ENCODE measurements at places on chromosomes 16 and 17. TPM values are rescaled to one million over a fixed set of nuclear protein-coding genes. Genes with fewer than 3 reads are reported as not detected.

GRCh38 chr16:27320261-27321012, 6.7 kb downstream of the IL4R start:
- H3K4me1 ChIP-seq, result peaks cover 91% of the 10 kb centered on the region
- peaks cover 46% of the 10 kb centered on the region for H3K36me3 ChIP-seq
- H3K27ac ChIP-seq, result peak overlapping the region; percentile 96
- no peak for DNase-seq
- H3K4me3 ChIP-seq, result no peak overlapping the region
- H3K27me3 ChIP-seq, result no peaks in the 10 kb centered on the region

PIK3R5 gene
- total RNA-seq, result 20.7 TPM

DNA sequence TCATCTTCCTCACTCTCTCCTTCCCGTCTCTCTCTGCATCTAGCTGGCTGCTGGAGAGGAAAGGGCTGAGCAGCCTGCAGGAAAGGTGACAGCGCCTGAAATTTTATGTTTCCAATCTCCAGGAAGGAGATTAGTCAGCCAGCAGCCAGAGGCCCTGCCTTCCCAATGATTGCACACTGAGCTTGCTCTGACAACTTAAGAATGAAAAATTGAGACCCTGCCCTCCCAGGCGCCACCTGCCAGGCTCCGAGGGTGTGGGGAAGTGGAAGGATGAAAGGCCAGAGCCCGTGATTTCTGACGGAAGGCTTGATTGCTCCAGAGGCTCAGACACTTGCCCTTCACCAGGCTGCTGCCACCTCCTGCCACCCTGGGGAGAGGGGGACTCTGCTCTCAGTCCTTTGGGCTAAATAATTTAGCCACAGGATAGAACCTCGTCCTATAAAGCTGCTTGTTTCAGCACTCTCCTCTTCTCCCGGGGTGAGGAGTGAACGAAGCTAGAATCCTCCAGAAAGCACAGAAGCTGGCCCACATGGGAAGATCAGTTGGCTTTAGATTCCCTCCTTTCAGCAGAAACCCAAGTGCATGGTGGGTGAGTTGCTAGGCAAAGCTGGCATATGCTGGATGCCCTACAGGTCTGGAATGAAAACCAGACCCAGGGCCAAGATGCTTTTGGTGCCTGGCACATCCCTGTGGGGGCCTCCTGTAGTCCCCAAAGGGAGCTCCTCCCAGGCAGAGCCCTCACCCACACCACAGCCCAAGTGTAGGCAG, 33.5 kb downstream of the GRIN2C start:
- H3K27ac ChIP-seq, result no peak overlapping the region
- DNase-seq, result no peak
- no peaks in the 10 kb centered on the region for H3K27me3 ChIP-seq
- H3K4me1 ChIP-seq, result no peaks in the 10 kb centered on the region
- H3K4me3 ChIP-seq, result no peak overlapping the region
- H3K36me3 ChIP-seq, result peaks cover 6% of the 10 kb centered on the region

GRCh38 chr16:58393138-58393504, 850 bp downstream of the GINS3 start:
- peaks cover 11% of the 10 kb centered on the region for H3K4me1 ChIP-seq
- H3K27ac ChIP-seq, result peak overlapping the region; percentile 96
- DNase-seq, result no peak
- peak overlapping the region; percentile 95 for H3K4me3 ChIP-seq

GRCh38 chr16:78925083-78925767, 675.3 kb downstream of the MAF start:
- no peak overlapping the region for H3K27ac ChIP-seq
- H3K36me3 ChIP-seq, result peaks cover 27% of the 10 kb centered on the region
- H3K27me3 ChIP-seq, result no peaks in the 10 kb centered on the region
- no peak overlapping the region for H3K4me3 ChIP-seq
- H3K4me1 ChIP-seq, result peaks cover 27% of the 10 kb centered on the region

DNA sequence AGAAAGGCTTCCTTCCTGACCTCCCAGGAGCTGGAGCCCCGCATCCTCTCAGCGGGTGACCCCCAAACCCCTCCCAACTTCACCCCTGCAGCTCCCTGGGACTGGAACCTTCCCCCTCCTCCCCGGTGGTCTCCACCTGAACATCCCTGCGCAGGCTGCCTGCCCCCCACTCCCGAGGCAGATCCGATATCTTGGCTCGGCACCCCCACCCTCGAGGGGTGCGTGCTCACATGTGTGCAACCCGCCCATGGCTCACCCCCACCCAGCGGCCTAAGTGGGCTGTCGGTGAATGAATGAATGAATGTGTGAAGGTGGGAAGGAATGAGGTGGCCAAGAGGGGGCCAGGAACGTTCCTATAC, 39.7 kb downstream of the SLC7A5 start:
- no peaks in the 10 kb centered on the region for H3K27me3 ChIP-seq
- H3K27ac ChIP-seq, result peak overlapping the region; percentile 18
- H3K4me1 ChIP-seq, result no peaks in the 10 kb centered on the region
- H3K36me3 ChIP-seq, result peaks cover 42% of the 10 kb centered on the region

IL21R gene
- 55.0 TPM for total RNA-seq

DNA sequence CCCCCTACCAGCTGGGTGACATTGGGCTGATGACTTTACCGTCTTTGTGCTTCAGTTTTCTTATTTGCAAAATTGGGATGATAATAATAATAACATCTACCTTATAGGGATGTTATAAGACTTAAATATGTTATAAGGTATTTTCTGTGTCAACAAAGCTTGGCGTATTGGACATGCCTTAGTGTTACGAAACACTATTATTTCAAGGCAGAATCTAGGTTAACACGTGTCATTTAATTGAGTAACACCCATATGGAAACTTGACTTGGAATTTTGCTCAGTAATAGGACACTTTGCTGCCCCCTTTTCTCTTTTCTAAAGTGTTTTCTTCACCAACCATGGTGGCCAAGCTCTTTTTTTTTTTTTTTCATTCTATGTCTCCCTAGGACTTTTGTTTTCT, 294.2 kb upstream of the SALL1 start:
- H3K27me3 ChIP-seq, result peaks cover 2% of the 10 kb centered on the region
- no peaks in the 10 kb centered on the region for H3K36me3 ChIP-seq
- H3K4me3 ChIP-seq, result no peak overlapping the region

ADGRG3 gene
- total RNA-seq, result not detected

- no peak overlapping the region for H3K27ac ChIP-seq
- H3K4me1 ChIP-seq, result peaks cover 4% of the 10 kb centered on the region
- H3K27me3 ChIP-seq, result peaks cover 5% of the 10 kb centered on the region
Measured at GRCh38 chr16:58336332-58337089, 41.7 kb upstream of the PRSS54 start.
